ENCODE measurements at places on chromosomes 2 and 18.

- peak; percentile 13 for DNase-seq
Measured at GRCh38 chr2:27041752-27042151, 9.0 kb downstream of the TMEM214 start.

GRCh38 chr18:73975266-73975665 is 172.4 kb downstream of the FBXO15 start:
- DNase-seq = no peak

DNA sequence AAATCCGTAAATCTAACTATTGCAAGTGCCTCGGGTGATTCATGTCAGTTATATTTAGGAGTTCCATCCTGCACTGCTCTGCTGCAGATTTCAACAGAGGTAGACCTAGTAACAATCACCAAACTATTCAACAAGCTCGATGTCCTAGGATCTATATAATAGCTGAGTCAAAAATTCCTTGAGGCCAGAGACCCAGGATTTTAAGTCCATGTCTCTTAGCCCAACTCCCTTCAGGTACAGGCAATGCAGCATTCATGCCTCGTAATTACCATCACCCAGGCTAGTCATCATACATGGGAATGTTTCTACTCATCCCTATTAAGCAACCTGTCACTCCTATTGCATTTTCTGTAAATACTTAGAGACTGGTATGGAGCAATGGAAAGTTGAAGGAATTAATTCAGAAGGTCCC is 729 bp downstream of the TM4SF20 start:
- peak; percentile 57 for DNase-seq

DNA sequence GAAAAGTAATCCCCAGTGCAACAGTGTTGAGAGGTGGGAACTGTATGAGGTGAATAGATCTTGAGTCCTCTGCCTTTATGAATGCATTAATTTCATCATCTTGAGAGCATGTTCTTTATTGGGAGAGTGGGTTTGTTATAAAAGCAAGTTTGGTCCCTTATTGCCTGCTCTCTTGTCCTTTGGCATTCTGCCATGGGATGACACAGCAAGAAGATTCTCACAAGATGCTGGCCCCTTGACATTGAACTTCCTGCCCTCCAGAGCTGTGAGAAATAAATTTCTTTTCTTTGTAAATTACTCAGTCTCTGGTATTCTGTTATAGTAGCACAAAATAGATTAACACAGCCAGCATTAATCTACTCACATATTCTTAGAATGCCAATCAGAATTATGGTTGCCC is 108.6 kb downstream of the EHBP1 start:
- DNase-seq = peak; percentile 62

- DNase-seq = no peak
Measured at GRCh38 chr2:16475586-16475985, 190.0 kb downstream of the CYRIA start.

GRCh38 chr2:144995482-144995881 is 475.6 kb upstream of the ZEB2 start:
- DNase-seq = no peak

All from HFFc6 (cell line).